Common myeloid progenitor, CD34-positive (primary cell): ENCODE measurements at places on chromosomes 16 and 17.

GRCh38 chr17:65455972-65456343 is 105.5 kb downstream of the AXIN2 start:
- H3K36me3 ChIP-seq, result no peaks in the 10 kb centered on the region
- H3K27ac ChIP-seq, result no peak overlapping the region
- peaks cover 6% of the 10 kb centered on the region for H3K27me3 ChIP-seq
- no peak overlapping the region for H3K4me3 ChIP-seq

DNA sequence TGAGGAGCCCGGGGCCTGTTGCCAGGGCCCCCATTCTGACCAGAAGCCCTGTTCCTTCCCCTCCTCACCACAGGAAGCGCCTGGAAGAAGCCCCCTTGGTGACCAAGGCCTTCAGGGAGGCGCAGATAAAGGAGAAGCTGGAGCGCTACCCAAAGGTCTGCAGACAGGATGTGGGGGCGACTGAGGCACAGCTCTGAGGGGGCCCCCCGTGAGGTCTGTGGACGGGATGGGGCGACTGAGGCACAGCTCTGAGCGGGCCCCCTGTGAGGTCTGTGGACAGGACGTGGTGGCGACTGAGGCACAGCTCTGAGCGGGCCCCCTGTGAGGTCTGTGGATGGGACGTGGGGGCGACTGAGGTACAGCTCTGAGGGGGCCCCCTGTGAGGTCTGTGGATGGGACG is 13.3 kb downstream of the CENPX start:
- no peak overlapping the region for H3K27ac ChIP-seq
- no peak overlapping the region for H3K4me3 ChIP-seq
- H3K27me3 ChIP-seq, result no peaks in the 10 kb centered on the region
- DNase-seq, result no peak

DNA sequence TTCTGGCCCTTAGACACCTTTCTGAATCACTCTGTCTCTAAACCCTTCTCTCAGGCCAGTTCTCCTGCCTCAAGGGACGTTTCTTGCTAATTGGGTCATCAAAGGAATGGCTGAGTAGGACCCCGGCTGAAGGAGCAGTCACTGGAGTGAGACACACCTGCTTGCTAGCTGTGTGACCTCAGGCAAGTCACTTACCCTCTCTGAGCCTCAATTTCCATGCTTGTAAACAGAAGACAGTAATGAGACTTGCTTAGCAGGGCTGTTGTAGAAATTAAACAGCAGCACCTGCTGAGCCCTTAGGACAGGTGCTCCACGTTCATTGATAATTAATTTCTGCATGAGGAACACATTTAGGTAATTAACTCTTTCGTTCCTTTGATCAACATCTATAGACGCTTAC is 6.8 kb downstream of the CIBAR2 start:
- H3K4me3 ChIP-seq, result no peak overlapping the region
- no peak overlapping the region for H3K27ac ChIP-seq
- H3K36me3 ChIP-seq, result no peaks in the 10 kb centered on the region

GRCh38 chr16:4522051-4522581 is 16.5 kb downstream of the CDIP1 start:
- H3K27ac ChIP-seq, result peak overlapping the region; percentile 54
- H3K27me3 ChIP-seq, result no peaks in the 10 kb centered on the region
- DNase-seq, result no peak
- no peak overlapping the region for H3K4me3 ChIP-seq

GRCh38 chr17:62899361-62899760 is 66.7 kb upstream of the TANC2 start:
- DNase-seq, result no peak
- H3K27ac ChIP-seq, result no peak overlapping the region

GRCh38 chr17:78081551-78081950 is 47.0 kb downstream of the TMC6 start:
- peaks cover 22% of the 10 kb centered on the region for H3K36me3 ChIP-seq
- H3K27ac ChIP-seq, result peak overlapping the region; percentile 25
- no peaks in the 10 kb centered on the region for H3K27me3 ChIP-seq
- no peak for DNase-seq
- H3K4me1 ChIP-seq, result no peaks in the 10 kb centered on the region

DNA sequence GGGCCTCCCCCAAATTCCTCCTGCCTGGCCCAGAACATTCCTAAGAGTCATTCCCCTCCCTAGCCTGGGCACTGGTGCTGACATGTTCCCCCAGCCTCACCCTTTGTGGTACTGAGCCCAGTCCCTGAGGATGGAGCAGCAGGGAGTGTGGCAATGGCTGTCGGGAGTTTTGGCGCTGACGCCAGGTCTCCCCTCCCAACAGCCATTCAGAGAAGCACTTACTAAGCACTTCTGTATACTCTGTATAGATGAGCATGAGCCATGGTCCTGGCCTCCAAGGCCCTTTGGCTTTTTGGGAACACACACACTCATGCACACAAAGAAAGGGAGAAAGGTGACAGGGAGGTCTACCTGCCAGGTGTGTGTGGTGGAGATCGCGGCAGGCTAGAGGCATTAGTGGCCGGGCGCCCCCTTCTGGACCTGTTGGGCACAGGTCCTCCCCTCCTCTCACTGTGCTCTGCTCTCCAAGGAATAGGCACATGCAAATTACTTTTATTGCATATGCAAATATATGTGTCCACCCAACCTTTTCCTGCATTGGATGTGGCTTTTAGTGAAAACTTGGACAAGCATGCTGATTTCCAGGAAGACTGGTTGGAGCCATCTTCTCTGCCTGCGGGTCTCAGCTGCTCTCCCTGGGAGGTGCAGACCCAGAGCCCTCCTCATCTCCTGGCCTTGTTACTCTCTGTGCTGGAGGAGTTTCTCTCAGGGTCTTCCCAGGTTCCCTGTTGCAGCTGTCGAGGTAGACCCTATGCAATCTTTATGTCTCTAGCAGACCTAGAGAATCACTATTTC is 17.4 kb upstream of the C17orf107 start:
- H3K4me3 ChIP-seq, result no peak overlapping the region
- H3K27me3 ChIP-seq, result no peaks in the 10 kb centered on the region
- DNase-seq, result peak; percentile 51
- no peak overlapping the region for H3K27ac ChIP-seq

- no peak overlapping the region for H3K4me3 ChIP-seq
- H3K4me1 ChIP-seq, result peaks cover 20% of the 10 kb centered on the region
- H3K27ac ChIP-seq, result peak overlapping the region; percentile 69
These were observed 11.2 kb downstream of the METTL22 start for GRCh38 chr16:8632675-8633182.

DNA sequence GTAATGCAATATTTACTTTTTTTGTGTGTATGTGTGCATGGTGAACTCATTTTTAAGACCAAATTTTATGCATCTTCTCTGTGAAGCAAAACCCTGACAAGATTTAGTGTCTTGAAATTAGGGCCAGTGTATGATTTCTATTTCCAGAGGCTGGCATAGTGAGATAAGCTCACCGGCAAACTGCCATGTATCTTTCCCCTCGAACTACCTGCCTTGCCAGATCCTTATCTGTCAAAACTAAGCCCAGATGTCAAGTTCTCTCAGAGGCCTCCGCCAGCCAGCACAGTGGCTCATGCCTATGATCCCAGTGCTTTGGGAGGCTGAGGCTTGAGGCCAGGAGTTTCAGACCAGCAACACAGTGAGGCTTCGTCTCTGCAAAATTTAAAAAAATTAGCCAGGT is 10.0 kb downstream of the USP32 start:
- H3K27ac ChIP-seq, result no peak overlapping the region
- H3K27me3 ChIP-seq, result no peaks in the 10 kb centered on the region
- DNase-seq, result peak; percentile 48
- peaks cover 32% of the 10 kb centered on the region for H3K4me1 ChIP-seq

- H3K4me1 ChIP-seq, result no peaks in the 10 kb centered on the region
- no peak overlapping the region for H3K27ac ChIP-seq
- no peak overlapping the region for H3K4me3 ChIP-seq
These were observed 196.0 kb downstream of the MAF start for GRCh38 chr16:79404571-79404970.

DNA sequence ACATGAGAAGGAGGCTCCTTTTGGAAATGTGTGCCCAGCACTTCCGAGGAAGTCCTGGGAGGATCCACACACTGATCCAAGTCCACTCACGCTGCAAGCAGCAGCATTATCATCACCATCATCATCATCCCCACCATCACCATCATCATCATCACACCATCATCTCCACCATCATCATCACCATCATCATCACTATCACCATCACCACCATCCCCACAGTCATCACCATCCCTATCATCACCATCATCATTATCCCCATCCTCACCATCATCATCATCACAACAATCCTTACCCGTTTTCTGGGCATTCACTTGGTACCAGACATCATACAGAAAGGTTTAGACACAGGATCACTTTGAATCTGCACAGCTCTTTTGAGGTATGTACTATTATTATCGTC is 47.8 kb upstream of the ACSF3 start:
- no peak overlapping the region for H3K4me3 ChIP-seq
- H3K27ac ChIP-seq, result no peak overlapping the region
- peaks cover 8% of the 10 kb centered on the region for H3K27me3 ChIP-seq
- no peaks in the 10 kb centered on the region for H3K36me3 ChIP-seq
- DNase-seq, result no peak

DNA sequence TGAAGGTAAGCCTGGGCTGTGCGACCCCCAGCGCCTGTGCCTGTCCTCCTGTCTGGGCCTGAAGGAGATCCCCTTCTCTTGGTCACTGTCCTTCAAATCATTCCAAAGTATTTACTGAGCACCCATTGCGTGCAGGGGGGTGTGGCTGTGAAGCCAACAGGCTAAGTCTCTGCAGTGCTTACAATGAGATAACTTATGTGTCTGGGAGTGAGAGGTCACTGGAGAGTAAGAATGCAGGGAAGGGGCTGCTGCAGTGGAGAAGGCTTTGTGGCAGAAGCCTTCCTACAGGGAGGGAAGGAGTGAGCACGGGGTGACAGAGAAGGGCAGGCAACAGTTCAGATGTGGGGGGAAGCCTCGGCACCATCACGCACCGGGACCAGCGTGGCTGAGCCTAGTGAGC is 11.2 kb upstream of the SMIM5 start:
- H3K4me1 ChIP-seq, result no peaks in the 10 kb centered on the region
- no peak overlapping the region for H3K27ac ChIP-seq
- DNase-seq, result no peak
- H3K36me3 ChIP-seq, result peaks cover 82% of the 10 kb centered on the region
- H3K27me3 ChIP-seq, result no peaks in the 10 kb centered on the region

DNA sequence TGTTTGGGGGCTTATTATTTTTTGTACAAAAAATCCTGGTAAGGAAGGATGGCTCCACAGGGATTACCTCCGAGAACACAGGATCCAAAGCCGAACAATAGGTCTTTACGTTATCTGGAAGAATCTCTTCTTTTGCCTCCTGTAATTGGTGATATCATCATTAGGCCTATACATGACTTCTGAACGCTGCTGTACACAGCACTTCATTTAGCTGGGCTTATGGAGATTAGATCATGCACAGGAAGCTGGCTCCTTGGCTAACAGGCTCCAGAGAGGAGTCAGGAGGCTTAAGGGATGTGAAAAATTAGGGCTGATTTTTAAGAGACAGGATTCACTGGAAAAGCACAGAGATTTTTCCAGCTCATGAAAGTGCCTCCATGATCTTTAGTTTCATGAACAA is 54.7 kb downstream of the TANGO6 start:
- DNase-seq, result no peak
- no peak overlapping the region for H3K4me3 ChIP-seq
- H3K27ac ChIP-seq, result no peak overlapping the region
- H3K27me3 ChIP-seq, result no peaks in the 10 kb centered on the region
- no peaks in the 10 kb centered on the region for H3K36me3 ChIP-seq
- no peaks in the 10 kb centered on the region for H3K4me1 ChIP-seq

- no peak overlapping the region for H3K4me3 ChIP-seq
- DNase-seq, result peak; percentile 35
- H3K27ac ChIP-seq, result no peak overlapping the region
- H3K4me1 ChIP-seq, result peaks cover 45% of the 10 kb centered on the region
- no peaks in the 10 kb centered on the region for H3K27me3 ChIP-seq
These were observed 4.5 kb downstream of the RMI2 start for GRCh38 chr16:11349599-11350276.

- H3K4me3 ChIP-seq, result no peak overlapping the region
- no peaks in the 10 kb centered on the region for H3K4me1 ChIP-seq
- no peaks in the 10 kb centered on the region for H3K36me3 ChIP-seq
- no peaks in the 10 kb centered on the region for H3K27me3 ChIP-seq
These were observed 12.1 kb downstream of the TTLL6 start for GRCh38 chr17:48804936-48805411.

- H3K4me3 ChIP-seq, result no peak overlapping the region
- H3K27me3 ChIP-seq, result no peaks in the 10 kb centered on the region
- no peak overlapping the region for H3K27ac ChIP-seq
- no peaks in the 10 kb centered on the region for H3K4me1 ChIP-seq
- no peak for DNase-seq
These were observed 18.5 kb downstream of the SALL1 start for GRCh38 chr16:51132490-51133115.

DNA sequence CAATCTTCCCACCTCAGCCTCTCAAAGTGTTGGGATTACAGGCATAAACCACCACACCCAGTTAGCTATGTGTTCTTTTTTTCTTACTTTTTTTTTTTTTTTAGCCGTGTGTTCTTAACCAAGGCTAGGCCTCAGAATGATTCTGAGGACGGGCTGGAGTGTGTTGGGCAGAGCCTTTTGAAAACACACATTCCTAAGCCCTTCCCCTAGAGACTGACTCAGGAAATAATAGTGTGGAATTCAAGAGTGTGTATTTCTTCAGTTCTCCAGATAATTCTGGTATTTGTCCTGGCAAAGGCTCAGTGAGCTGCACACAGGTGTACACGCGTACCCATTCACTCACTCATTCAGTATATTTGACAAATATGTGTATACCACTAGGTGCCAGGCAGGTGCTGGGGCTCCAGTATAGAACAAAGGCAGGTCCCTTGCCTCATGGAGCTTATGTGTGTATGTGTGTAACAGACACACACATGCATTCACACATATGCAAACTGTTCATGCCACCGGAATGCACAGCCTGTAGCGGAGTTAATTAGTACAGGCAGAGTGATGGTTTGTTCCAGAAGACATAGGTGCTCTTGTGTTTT is 19.4 kb upstream of the NFATC3 start:
- no peak overlapping the region for H3K27ac ChIP-seq
- H3K4me3 ChIP-seq, result no peak overlapping the region
- DNase-seq, result no peak
- H3K36me3 ChIP-seq, result peaks cover 8% of the 10 kb centered on the region

DNA sequence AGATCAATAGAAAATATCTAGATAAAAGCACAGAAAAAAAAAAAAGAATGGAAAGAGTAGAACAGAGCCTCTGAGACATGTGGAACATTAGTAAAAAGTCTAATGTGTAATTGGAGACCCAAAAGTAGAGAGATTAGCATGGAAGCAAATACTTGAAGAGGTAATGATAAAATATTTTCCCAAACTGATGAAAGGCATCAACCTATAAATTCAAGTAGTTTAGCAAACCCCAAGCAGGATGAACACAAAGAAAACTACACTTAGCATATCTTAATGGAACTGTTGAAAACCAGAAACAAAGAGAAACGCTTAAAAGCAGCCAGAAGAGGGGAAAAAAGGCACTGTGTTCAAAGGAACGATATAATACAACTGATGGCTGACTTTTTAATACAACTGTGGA is 16.4 kb downstream of the NF1 start:
- DNase-seq, result no peak
- H3K27ac ChIP-seq, result no peak overlapping the region
- no peak overlapping the region for H3K4me3 ChIP-seq
- no peaks in the 10 kb centered on the region for H3K36me3 ChIP-seq

- peaks cover 46% of the 10 kb centered on the region for H3K27me3 ChIP-seq
- peak overlapping the region; percentile 87 for H3K4me3 ChIP-seq
- peaks cover under 1% of the 10 kb centered on the region for H3K36me3 ChIP-seq
- no peak overlapping the region for H3K27ac ChIP-seq
- peak; percentile 74 for DNase-seq
These were observed 1.2 kb upstream of the CBX4 start for GRCh38 chr17:79840269-79840988.

GRCh38 chr16:88784856-88785105 is 239 bp downstream of the PIEZO1 start:
- H3K36me3 ChIP-seq, result peaks cover 9% of the 10 kb centered on the region
- H3K4me3 ChIP-seq, result peak overlapping the region; percentile 72
- H3K4me1 ChIP-seq, result peaks cover 67% of the 10 kb centered on the region
